ENCODE measurements at places on chromosomes 7 and 10. TPM values are rescaled to one million over a fixed set of nuclear protein-coding genes. Genes with fewer than 3 reads are reported as not detected.
A peak's percentile ranks its signal among the peaks of the same experiment; 100 is the strongest.

DNA sequence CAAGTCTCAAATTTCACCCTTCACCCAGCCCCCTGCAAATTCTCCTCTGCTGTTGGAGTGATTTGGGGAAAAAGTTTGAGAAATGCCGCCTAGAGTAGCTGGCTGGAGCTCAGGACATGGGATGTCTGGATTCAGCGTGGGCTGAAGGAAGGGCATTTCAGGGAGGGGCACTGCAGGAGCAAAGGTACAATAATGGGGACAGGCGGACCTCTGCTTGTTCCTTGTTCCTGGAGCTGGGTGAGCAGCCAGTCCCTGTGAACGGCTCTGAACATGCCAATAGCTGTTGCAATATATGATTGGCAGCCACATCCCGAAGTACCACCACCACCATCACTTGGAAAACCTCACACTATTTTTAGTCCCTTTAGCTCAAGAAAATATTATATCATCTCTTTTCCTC lies 23.4 kb downstream of the ADRA2A start:
- no peaks in the 10 kb centered on the region for H3K27me3 ChIP-seq
- H3K27ac ChIP-seq, result no peak overlapping the region
- no peaks in the 10 kb centered on the region for H3K36me3 ChIP-seq
- DNase-seq, result no peak

DNA sequence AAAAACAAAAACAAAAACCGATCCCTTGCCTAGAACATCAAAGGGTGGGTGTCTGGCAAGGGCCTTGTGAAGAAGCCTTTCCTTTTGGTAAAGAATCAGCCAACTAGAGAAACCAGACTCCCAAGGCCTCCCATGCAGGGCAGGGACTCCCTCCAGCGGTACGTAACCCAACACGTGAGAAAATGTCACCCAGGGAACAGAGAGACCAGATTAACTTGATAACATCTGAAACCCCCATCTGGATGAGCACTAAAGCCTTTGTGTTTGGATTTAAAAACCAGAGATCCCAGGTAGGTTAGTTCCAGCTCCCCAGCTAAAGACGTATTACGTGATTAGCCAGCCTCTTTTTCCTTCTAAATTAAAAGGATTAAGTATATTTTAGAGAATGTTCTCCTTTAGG lies 3.0 kb upstream of the HABP2 start:
- no peak for DNase-seq
- H3K4me3 ChIP-seq, result no peak overlapping the region
- H3K4me1 ChIP-seq, result no peaks in the 10 kb centered on the region
- H3K27ac ChIP-seq, result peak overlapping the region; percentile 63
- H3K27me3 ChIP-seq, result no peaks in the 10 kb centered on the region

The SEMA4G gene
- 13.9 TPM for total RNA-seq

The CD36 gene
- 68.8 TPM for total RNA-seq

The GSDME gene
- 10.3 TPM for total RNA-seq

Data from adrenal gland (tissue), 19 donors.